Dorsolateral prefrontal cortex (tissue), 122 donors: ENCODE measurements at places on chromosomes 5 and 9. TPM values are rescaled to one million over a fixed set of nuclear protein-coding genes. Genes with fewer than 3 reads are reported as not detected.

Gene ZNF484
- total RNA-seq: 25.1 TPM

Gene PCDHA9
- 4.6 TPM for total RNA-seq

GRCh38 chr5:68682400-68683160, 411.2 kb upstream of the SLC30A5 start:
- DNase-seq: no peak

Gene FGF10
- 0.66 TPM for total RNA-seq

Gene CCNO
- 4.1 TPM for total RNA-seq

- no peak for DNase-seq
Measured at GRCh38 chr5:51599587-51599986, 216.3 kb downstream of the ISL1 start.

GRCh38 chr5:157126-157715, 34.1 kb upstream of the LRRC14B start:
- DNase-seq: no peak

GRCh38 chr5:128815201-128815600, 150.1 kb upstream of the SLC27A6 start:
- no peak for DNase-seq

- no peak for DNase-seq
Measured at GRCh38 chr5:88881571-88881971, 1.4 kb downstream of the MEF2C start.

GRCh38 chr9:130360672-130361071, 84.1 kb upstream of the ASS1 start:
- no peak for DNase-seq

- no peak for DNase-seq
Measured at GRCh38 chr9:134320868-134321471, 5.3 kb upstream of the RXRA start.

- peak; percentile 75 for DNase-seq
Measured at GRCh38 chr5:139131465-139131864, 66.7 kb downstream of the SIL1 start.

Gene RMRP
- 2,515 TPM for total RNA-seq

DNA sequence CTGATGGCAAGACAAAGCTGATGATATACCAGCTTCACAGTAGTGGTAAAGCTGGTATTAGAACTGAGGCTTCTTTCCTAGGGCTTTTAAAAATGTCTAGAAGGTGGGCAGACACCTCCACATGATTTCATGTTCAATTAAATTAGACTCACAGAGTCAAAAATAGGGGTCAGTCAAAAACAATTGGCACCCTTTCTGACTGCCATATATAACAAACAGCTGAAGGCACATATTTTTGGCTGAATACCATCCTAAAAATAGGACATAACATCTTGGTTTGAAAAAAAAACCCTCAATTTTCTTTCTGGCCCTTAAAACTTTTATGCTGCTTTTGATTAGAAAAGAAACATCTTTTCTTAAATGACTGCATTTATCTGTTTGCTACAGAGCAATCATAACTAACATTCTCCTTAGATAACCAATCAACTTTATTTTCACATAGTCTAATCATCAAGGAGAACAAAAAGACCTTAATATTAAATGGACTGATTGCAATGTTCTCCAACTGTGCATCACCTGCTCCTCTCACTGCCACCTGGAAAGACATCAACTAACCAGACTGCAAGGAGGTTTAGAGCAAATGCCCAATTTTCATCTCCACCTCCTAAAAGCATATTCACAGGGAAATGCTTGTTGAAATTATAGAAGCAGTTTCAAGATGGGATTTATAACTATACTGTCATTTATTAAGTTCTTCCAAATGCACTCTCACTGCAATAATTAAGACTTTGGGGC, 3.2 kb downstream of the SGTB start:
- DNase-seq: no peak
